ENCODE measurements at places on chromosomes 4 and X. TPM values are rescaled to one million over a fixed set of nuclear protein-coding genes. Genes with fewer than 3 reads are reported as not detected.

- DNase-seq = no peak
Measured at GRCh38 chr4:98284640-98285046, 23.5 kb downstream of the RAP1GDS1 start.

STS gene
- 10.6 TPM for total RNA-seq

DNA sequence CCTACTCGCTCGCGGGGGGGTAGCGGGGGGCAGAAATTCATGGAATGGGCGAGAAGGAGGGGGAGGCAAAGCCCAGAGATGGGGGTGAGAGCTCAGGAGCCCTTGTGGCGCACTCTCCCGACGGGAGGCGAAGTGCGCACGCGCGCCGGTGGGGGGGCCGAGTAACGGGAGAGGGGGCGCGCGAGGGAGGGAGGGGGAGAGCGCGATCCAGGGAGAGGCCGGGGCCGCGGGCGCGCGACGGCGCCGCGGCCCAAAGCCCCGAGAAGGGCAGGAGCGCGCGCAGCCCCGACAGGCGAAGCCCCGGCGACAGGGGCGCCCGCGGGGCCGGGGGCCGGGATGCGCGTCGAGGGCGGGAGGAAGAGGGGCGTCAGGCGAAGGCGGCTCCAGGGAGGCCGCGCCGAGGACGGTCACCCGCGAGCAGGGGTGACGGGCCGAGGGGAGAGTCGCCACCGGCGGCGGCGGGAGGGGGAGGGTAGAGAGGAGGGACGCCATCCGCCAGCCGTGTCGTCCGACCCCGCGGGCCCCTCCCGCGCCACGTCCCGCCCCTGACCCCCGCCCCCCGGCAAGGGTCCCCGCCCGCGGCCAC, 421 bp downstream of the MECP2 start:
- DNase-seq = peak; percentile 82

CXCL1 gene
- 49.4 TPM for total RNA-seq

DNA sequence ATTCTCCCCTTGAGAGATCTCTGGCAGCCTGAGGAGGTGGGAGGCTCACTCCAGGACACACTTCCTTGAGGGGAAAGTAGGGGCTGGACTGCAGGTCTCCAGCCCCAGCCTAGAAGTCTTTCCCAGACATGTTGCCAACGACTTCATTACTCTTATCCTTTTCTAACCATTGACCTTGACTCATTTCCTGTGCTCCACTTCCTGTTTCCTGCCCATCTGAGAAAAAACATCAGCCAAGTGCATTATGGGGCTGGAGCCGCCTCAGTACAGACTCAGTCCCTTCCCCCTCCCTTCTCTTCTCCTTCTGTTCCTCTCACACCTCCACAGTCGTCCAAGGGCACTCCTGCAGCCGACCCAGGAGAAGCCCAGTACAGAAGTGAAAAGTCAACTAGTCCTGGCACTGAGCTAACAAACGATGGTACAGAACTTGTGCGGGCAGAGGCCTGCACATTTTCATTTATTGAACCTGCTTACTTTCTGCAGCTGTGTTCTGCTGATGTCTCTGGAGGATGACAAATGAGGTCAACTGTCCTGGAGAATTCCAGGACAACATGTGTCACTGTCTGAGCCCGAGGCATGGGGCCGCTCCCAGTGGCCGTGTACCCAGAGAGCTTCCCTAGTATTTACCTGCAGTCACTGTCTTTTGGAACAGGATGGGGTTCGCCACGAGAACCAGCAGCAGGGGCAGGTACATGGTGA, 20.1 kb downstream of the GPR143 start:
- DNase-seq = no peak

DNA sequence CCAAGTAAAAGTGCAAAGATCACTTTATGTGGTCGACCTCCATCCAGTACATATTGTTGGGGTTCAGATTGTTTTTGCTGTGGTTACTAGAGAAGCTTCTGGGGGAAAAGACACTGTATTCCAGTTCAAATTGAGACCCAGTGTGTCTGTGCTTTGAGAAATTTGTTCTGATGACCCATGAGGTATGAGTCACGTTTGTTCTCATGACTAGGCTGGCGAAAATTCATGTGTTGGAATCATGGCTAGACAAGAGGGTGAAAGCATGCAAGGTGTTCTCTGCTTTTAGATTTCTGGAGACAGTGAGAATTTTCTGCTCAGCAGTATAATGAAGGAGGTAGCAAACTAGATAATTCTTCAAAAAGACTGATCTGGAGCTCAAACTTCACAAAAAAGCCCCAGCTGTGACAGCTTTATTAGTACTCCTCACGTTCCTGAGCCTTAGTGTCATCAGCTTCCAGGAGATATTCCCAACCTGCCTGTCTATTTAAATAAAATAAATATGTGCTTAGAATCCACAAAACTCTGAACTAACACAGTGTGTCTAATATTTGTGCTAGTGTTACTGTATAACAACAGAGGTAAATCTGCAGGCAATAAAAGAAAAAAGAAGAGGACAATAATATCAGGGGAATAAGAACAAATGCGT, 24.4 kb upstream of the FAM47B start:
- DNase-seq = no peak

- no peak for DNase-seq
Measured at GRCh38 chr4:157808796-157809383, 363.9 kb downstream of the GASK1B start.

GRCh38 chr4:69748173-69748572, 12.2 kb downstream of the SULT1B1 start:
- DNase-seq = peak; percentile 58

DNA sequence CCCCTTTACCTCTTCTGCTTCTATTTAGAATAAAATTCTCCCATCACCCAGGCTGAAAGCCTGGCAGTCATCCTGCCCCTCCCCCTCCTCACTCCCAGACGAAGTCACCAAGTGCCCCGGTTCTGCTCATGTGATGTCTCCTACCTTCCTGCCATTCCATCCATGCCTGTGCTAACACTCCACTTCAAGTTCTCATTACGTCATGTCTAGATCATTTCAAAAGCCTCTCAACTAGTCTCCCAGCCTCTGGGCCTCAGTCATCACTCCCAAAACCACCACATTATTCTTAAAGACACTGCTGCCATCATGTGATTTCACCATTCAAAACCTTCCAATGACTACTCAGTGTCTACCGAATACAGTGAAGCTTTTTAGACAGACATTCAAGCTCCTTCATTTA, 17.2 kb upstream of the HOPX start:
- DNase-seq = peak; percentile 59

NXF3 gene
- 1.7 TPM for total RNA-seq

- no peak for DNase-seq
Measured at GRCh38 chr4:158933236-158933635, 164.4 kb downstream of the FNIP2 start.

SYTL5 gene
- 0.83 TPM for total RNA-seq

DNA sequence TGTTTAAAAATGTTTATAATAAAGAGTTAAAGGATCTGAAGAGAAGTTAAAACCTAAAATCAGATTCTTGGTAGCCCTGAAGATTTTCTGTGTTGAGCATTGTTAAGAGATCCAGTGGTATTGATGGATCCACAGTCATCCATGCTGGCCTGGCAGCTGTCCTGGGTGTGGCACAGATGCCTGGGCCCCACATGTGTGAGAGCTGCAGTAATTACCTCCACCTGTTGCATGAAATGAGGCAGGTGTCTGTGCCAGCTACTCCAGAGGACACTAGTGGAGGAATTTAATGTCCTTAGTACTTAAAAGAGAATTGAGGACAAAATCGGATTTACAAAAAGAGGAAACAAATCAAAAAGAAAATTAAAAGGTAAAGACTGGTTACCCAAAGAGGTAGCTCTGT, 44.0 kb downstream of the MGST2 start:
- no peak for DNase-seq

CT45A9 gene
- not detected for total RNA-seq

PRRG1 gene
- 4.7 TPM for total RNA-seq

MYOZ2 gene
- total RNA-seq = 0.63 TPM

GRCh38 chr4:8402181-8402597, 38.3 kb downstream of the ACOX3 start:
- DNase-seq = no peak

GRCh38 chrX:25124391-25124790, 108.6 kb upstream of the ARX start:
- DNase-seq = no peak

GRCh38 chr4:121686255-121686654, 10.5 kb downstream of the ANXA5 start:
- no peak for DNase-seq

UGT2A3 gene
- total RNA-seq = not detected

ZXDA gene
- 5.7 TPM for total RNA-seq

MFSD8 gene
- 40.6 TPM for total RNA-seq

FRMD7 gene
- not detected for total RNA-seq

- DNase-seq = no peak
Measured at GRCh38 chr4:67918428-67918827, 34.6 kb upstream of the TMPRSS11D start.

- DNase-seq = no peak
Measured at GRCh38 chr4:163679189-163679588, 184.7 kb downstream of the TMA16 start.

DNA sequence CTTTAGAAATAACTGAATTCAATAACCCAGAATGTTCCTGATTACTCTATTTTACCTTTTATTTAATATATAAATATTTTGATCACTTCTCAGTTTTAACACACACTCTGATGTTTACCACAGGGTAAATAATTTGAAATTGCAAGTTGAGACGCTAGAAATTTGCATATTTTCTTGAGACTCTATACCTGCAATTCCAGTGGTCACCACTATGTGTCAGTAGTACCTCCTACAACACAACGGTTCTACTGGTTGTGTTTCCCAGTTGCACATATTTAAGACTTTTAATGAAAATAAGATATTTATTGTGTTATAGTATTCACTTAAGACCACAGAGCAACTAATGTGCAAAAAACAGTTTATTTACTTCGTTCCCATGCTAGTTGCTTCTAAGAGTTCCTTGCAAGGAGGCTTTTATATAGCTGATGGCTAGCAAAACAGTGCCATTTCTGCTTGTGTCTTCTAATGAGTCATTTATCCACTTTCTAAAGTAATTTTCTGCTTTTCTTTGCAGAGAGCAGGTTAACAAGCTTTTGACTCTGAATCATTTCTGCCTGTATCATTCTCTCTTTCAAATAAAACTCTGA, 98.9 kb upstream of the PDLIM3 start:
- no peak for DNase-seq

LAMTOR3 gene
- total RNA-seq = 34.2 TPM

GRCh38 chr4:20572976-20573375, 127.3 kb upstream of the PACRGL start:
- DNase-seq = no peak

DNA sequence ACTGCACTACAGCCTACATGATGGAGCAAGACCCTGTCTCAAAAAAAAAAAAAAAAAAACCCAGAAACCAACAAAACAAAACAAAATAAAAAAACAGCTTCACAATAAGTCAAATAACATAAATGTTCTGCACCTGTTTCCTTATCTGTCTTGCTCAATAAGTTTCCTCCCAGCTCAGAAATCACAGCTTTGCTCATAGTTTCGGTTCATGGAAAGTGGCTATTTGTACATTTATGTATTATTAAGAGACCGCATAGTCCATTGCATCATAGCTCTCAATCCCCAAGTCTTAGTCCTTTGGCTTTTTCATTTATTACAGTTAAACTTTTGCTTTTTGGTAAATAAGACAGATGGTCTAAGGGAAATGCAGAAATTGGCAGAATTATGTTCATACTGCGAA, 24.4 kb upstream of the CFAP299 start:
- no peak for DNase-seq

GRCh38 chr4:110998320-110998719, 375.4 kb upstream of the PITX2 start:
- no peak for DNase-seq

DNA sequence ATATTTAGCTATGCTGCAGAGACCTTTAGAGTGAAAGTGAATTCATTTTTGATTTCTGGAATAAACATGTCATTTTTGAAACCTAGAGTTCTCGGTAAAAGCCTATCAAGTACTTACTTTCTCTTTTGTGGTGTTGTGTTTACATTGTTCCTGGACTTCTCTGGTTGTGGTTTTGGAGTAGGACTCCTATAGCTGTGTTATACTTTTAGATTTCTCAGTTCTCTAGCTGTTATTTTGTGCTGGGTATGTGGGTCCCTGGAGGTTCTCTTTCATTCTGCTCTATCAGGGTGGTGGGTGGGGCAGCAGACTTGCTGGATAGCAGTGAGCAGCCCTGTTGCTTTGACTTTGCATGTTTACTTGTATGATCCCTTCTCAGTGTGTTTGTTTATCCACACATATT, 25.6 kb upstream of the MSMO1 start:
- peak; percentile 45 for DNase-seq

ADRA2C gene
- 5.4 TPM for total RNA-seq

DNA sequence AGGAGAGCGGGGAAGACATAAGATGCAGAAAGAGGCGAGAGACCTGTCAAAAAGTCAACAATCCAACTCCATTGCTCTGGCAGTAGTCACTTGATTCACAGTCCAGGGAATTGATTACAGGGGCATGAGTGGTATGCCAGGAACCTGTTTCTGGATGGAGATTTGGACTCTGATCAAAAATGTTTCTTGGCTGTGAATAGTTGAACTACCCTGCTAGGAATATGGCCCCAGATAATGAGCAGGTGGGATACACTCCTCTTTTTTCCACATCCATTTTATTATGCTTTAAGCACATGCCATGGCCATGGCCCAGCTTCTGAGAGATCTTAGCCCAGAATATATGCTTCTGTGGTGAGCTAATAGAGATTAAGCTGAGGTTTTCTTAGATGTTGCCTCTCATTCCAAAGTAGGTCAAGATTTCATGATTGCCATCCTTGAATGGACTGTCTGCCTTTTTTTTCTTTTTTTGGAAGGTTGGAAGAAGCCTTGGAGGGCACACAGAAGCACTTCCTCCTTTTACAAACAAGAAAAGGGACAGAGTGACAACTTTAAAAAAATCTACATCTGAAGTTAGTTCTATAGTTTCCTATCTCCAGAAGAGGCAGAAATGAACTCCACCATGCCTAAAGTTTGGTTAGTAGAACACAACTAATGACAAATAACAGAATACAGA, 121.9 kb downstream of the KIT start:
- no peak for DNase-seq

Data from lung (tissue), 17 donors.